8988T (cell line): ENCODE measurements at places on chromosomes 3 and 15.

- DNase-seq = no peak
Measured at GRCh38 chr15:69535101-69535638, 82.6 kb downstream of the RPLP1 start.

- DNase-seq = no peak
Measured at GRCh38 chr3:125150525-125151441, 61.8 kb downstream of the SLC12A8 start.

DNA sequence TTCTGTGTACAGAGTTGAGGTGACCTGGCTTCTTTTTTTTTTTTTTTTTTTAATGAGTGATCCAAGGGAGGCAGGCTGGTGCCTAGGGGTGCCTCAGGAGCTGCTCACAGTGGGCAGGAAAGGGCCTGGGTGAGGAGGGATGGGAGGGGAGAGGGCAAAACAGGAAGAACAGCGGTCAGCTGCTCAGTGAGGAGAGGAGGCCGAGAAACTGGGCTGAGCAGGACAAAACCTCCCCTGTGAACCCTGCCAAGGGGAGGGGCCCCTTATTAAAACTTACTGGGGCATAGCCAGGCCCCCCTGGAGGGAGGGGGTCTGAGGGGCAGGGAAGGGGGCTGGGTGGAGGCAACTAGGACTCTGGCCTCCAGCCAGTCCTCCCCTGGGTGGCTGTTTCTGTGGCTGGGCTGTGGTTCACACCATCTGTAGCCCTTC, 3.5 kb downstream of the PLEKHO2 start:
- no peak for DNase-seq

- DNase-seq = no peak
Measured at GRCh38 chr3:138448631-138449030, 14.2 kb downstream of the ESYT3 start.

- no peak for DNase-seq
Measured at GRCh38 chr3:20924646-20925385, 738.8 kb upstream of the SGO1 start.

DNA sequence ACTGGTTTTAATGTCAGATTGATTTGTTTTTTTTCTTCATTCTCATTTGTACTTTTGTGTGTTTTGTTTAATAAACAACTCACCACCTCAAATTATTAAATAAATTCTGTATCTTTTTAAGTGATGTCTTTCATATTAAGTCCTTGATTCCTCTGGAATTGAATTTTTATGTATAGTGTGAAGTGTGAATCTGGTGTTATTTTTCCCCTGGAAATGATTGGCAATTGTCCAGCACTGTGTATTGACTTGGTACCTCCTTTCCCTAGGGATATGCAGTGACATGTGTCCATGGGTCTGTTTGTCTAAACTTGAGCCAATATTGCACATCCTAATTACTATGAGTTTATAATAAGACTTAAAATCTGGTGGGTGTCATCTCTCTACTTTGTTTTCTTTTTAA, 2.1 kb downstream of the RNU5B-1 start:
- no peak for DNase-seq

GRCh38 chr3:112365035-112365434, 32.1 kb downstream of the CD200 start:
- DNase-seq = no peak

- DNase-seq = no peak
Measured at GRCh38 chr3:124517306-124517705, 212.9 kb upstream of the UMPS start.

DNA sequence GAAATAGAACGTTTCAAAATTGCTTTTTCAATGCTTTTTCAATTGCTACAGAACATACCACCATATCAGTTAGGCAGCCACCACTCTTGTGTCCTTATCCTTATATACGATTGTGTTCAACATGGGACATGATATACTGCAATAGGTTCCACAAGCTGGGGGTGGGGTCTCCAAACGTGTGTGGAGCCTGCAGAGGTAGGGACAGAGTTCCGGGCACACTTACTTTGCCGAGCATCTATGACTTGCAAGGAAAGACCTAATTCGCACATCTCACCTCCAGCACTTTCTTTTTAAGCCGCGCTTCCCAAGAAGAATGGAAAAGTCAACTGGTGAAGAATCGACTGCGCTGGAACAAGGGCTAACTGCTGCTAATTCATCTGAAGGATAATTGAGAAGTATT, 39.6 kb upstream of the SFMBT1 start:
- DNase-seq = no peak

DNA sequence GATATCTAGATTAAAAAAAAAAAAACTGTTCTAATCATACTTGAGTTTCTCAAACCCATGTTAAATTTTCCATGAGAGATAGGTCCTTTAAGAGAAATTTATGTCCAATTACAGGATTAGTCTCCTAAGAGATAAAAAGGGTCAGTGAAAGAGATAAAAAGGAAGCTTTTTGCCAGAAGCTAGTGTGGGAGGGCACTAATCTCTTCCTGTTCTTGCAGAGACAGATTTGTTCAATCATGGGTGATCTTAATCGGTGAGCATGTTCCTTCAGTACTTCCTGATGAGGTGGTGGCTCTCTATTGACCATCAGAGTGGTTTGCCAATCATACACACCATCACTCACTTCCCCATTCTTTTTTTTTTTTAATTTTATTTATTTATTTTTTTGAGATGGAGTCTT, 16.9 kb upstream of the LPP start:
- DNase-seq = no peak

DNA sequence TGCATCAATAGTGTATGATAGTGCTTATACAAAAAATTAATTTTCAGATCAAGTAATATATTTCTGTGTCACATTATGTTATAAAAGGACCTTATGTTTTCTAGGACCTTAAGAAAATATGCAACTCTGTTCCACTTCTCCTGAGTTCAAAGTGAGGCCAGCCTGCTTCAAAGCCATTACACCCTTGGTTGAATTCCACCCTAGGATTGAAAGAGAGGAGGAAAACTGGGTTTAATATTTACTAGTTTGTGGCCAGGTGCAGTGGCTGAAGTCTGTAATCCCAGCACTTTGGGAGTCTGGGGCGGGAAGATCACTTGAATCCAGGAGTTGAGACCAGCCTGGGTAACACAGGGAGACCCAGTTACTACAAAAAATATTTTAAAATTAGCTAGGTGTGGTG, 32.9 kb upstream of the NR1I2 start:
- DNase-seq = no peak

GRCh38 chr3:146468234-146468633, 1.1 kb downstream of the PLSCR2 start:
- DNase-seq = no peak

- peak; percentile 43 for DNase-seq
Measured at GRCh38 chr15:90106522-90107117, 4.4 kb upstream of the IDH2 start.

DNA sequence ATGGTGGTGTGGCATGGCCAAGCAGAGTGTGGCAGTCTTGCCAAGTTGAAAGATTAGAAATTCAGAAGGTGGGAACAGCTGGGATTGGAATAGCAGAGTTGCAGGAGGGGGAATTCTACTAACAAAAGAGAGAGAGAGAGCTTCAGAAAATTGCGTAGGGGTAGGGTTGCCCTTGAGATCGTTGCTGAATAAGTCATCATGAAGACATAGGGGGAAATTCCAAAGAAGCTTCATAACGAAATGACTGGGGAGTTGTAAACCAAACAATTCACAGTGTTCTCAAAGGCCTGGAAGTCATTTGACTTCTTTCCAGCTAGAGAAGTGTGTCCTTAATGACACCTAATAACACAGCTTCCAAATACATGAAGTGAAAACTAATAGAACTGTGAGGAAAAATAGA, 26.3 kb upstream of the TIPARP start:
- DNase-seq = no peak

DNA sequence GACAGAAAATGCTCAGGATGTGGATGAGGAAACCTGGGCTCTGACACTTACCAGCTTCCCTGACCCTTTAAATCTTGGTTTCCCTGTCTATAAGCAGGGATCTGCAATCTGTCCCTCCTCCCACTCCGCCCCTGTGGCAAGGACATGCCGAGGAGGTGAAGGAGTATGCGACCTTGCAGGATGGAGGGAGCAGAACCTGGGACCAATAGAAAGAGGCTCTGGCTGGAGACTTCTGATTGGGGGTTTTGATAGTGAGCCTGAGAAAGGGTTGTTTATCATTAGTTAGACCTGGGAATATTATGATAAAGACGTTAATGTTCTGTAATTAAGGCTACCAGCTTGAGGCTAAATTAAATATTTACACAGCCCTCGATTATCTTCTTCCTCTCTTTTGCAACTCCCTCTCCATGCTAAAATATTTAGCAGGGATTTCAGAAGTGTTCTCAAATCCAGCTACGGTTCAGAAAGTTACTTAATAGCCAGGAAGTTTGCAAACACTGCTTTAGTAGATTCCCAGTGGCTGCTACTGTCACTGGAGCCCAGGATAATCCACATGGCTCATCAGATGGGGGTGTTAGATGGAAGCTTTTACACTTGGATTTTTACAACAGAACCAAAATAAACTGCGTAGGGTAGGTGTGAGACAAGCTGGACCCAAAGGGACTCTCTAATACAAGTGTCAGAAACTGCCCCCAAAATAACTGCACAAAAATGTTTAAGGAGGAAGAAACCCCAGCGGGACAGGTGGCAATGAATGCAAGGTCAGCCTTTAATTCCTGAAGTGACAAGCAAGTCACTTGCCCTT, 9.2 kb upstream of the PAQR5 start:
- DNase-seq = no peak

DNA sequence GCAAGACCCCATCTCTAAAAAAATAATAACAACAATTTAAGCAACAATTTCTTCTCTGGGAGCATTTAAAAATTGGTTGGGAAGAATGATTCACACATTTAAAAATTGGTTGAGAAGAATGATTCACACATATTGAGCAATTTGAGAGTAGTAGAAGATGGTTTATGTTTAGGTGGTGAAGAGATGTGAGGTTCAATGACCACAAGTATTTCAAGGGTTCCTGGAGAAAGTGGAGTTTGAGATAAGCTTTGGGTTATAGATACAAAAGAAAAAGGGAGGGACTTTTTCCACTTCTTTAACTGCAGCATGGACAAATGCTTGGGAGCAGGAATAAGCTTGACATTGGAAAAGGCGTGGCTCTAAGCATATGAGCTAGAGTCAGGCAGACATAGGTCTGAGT, 145.7 kb upstream of the NPHP3 start:
- no peak for DNase-seq

- DNase-seq = no peak
Measured at GRCh38 chr3:169813757-169814517, 1.2 kb upstream of the LRRC34 start.

DNA sequence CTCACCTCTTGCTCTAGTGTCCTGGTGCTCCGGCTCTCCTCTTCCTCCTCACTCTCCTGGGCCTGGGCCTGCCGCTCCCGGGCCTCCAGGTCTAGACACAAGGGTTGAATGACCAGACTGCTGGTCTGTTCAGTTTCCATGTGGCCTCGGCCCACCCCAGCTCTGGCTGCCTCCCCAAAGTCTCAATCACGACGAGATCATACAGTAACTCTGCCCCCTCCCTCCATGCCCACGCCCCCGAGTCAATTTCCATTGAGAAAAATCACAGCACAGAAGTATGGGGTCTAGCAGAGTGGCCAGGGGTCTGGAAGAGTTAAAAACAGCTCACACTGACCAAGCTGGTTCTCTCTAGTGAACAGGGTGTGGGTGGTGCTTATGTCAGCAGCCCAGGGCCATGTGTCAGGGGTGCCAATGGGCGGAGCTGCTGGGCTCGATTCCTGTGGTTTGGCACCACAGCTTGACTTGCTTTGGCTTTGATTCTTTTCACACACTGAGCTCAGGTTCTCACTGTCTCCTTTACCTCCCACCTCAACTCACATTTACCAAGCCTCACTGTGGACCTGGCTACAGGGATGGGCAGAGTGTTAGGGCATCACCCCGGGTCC, 6.9 kb downstream of the C15orf62 start:
- no peak for DNase-seq

GRCh38 chr3:194271460-194272035, 79.6 kb downstream of the CPN2 start:
- no peak for DNase-seq

GRCh38 chr3:123907720-123908119, 23.6 kb upstream of the MYLK start:
- DNase-seq = no peak

- DNase-seq = no peak
Measured at GRCh38 chr15:38557921-38558320, 6.7 kb downstream of the RASGRP1 start.

- no peak for DNase-seq
Measured at GRCh38 chr3:82012775-82013174, 251.3 kb upstream of the GBE1 start.

GRCh38 chr3:82392203-82392775, 630.8 kb upstream of the GBE1 start:
- DNase-seq = no peak

- no peak for DNase-seq
Measured at GRCh38 chr3:196093317-196094111, 11.6 kb upstream of the TFRC start.

GRCh38 chr3:16174389-16174788, at the start of gene GALNT15:
GALNT15 (plus strand) TSS chr3:16174680; CDS start chr3:16175152, 472 bp downstream.
- no peak for DNase-seq

GRCh38 chr15:53197426-53197839, 407.3 kb upstream of the ONECUT1 start:
- peak; percentile 42 for DNase-seq

DNA sequence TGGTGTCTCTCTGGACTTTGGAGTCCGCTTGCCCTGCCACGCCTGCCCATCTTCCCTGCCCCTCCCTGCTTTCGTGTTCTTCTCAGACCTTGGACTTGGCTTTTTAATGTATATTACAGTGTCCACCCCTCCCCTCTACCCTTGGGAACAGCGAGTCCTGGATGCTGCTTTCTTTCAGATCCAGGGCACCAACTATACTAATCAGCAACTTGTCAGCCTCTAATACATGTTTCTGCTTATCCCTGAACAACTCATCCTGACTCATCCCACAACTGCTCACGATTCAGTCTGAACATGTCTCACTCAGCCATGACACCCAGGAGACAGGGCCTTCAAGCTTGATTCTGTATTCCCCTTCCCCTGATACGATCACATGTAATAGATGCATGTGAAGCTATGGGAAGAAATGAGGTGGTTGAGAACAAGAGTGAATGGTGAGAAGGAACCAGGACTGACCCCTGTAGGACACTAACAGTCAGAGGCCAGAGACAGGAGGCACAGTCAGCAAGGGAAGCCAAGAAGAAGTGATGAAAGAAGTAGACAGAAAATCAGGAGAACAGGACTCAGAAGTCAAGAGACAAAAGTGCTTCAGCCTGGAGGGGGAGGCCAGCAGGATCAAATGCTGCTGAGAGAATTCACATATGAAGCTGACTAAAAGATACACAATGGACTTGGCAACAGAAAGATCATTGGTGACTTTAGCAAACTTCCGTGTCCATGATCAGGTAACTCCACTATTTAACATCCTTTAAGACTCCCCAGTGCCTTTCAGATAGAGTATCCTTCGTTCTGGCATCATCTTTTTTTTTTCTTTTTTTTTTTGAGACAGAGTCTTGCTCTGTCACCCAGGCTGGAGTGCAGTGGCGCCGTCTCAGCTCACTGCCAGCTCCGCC, 35.4 kb downstream of the BCL2L10 start:
- no peak for DNase-seq

DNA sequence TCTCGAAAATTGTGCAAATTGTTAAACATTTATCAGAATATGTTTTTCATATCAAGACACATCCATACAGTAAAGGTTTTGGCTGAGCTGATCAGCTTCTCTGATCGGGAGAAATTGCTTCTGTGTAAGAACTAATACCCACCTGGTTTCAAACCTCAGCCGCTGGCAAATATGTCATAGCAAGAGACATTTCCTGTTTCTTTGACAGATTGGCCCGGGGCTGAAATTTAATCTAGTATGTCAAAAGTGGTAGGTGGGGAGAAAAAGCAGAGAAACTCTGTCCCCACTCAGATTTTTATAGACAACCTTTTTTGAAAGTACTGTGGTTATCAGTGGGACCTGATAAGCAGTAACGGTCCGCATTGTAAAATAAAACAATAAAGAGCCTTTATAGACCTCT, 88.8 kb upstream of the SLC24A5 start:
- DNase-seq = no peak
